ENCODE measurements at places on chromosomes 5 and 9. TPM values are rescaled to one million over a fixed set of nuclear protein-coding genes. Genes with fewer than 3 reads are reported as not detected.

EQTN gene
- total RNA-seq = 0.78 TPM

SUSD3 gene
- total RNA-seq = 10.3 TPM

PCDHGB2 gene
- 11.7 TPM for total RNA-seq

MAP3K1 gene
- 26.3 TPM for total RNA-seq

GRIA1 gene
- total RNA-seq = 6.3 TPM

IFNK gene
- total RNA-seq = not detected

EPB41L4B gene
- 0.63 TPM for total RNA-seq

SLC4A9 gene
- total RNA-seq = not detected

IL11RA gene
- 33.7 TPM for total RNA-seq

AK3 gene
- 51.4 TPM for total RNA-seq

PCDHB11 gene
- 8.1 TPM for total RNA-seq

SURF4 gene
- 114 TPM for total RNA-seq

BHMT2 gene
- 16.3 TPM for total RNA-seq

STKLD1 gene
- not detected for total RNA-seq

F2RL1 gene
- 0.88 TPM for total RNA-seq

NTRK2 gene
- total RNA-seq = 37.9 TPM

GFI1B gene
- total RNA-seq = not detected

ARID3C gene
- not detected for total RNA-seq

PCDHGC3 gene
- total RNA-seq = 67.3 TPM

STK32A gene
- total RNA-seq = 6.4 TPM

LAMC3 gene
- total RNA-seq = 0.32 TPM

MYO10 gene
- 17.6 TPM for total RNA-seq

TNFSF8 gene
- total RNA-seq = 3.7 TPM

IFNA10 gene
- not detected for total RNA-seq

CACNA1B gene
- 0.03 TPM for total RNA-seq

CDH10 gene
- total RNA-seq = not detected

FSTL4 gene
- total RNA-seq = not detected

MEF2C gene
- total RNA-seq = 186 TPM

TLE1 gene
- 32.7 TPM for total RNA-seq
